ENCODE measurements at places on chromosomes 13 and 19.

- no peak for DNase-seq
These were observed 8.1 kb downstream of the STK11 start for GRCh38 chr19:1213391-1214286.

DNA sequence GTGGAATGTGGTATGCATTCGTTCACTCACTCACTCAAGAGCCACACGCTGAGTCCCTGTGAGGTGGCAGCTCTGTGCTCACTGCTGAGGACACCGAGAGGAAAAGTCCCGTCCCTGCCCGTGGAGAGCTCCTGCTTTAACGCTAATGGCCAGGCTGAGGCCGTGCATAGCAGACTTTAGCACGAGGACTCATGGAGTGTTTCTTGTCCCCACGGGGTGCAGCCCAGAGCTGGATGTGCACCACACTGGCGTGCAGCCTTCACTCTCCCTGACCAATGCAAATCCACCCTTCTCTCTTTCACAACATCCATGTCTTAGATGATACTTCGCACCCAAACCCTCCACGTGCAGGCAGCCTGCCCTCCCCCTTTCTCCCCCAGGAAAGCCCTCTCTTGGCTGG is 159.6 kb upstream of the ZNF536 start:
- no peak overlapping the region for H3K27ac ChIP-seq
- H3K27me3 ChIP-seq = no peaks in the 10 kb centered on the region
- no peaks in the 10 kb centered on the region for H3K36me3 ChIP-seq
- H3K4me1 ChIP-seq = no peaks in the 10 kb centered on the region

GRCh38 chr19:8185343-8186068 is 23.7 kb upstream of the CERS4 start:
- H3K27ac ChIP-seq = no peak overlapping the region
- no peaks in the 10 kb centered on the region for H3K27me3 ChIP-seq
- no peak for DNase-seq

DNA sequence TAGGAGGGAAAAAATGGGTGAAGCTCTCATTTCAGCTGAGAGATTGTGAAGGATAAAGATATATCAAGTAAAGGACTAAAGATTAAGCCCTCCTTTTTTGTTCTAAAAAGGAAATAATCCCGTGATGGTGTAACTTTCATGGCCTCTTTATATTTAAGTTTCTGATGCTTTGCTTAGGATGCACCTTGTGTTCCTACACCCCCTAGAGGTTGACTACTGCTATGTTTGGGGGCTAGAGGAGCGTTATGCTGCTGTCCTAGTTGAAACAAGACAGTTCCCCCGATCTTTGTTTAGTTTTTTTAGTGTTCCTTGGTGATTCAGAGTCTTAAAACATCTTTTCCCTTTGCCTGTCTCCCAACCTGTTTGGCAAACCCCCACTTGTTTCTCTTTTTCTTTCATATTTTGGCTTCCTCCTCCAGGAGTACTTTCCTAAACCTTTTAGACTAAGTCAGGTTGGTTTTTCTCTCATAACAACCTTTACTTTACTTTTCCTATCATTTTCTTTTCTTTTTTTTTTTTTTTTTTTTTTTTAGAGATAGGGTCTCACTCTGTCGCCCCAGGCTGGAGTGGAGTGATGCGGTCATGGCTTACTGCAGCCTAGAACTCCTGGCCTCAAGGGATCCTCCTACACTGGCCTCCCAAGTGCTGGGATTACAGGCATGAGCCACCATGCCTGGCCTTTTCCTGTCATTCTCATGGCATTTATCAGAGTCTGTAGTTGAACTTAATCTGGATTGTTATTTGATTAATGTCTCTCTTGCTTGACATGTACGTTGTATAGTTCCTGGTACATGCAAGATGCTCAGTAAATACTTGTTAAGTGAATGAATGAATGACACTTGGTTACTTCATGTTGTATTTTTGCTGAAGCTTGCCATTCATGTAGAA is 2.8 kb downstream of the UBA2 start:
- H3K27ac ChIP-seq = no peak overlapping the region
- H3K4me1 ChIP-seq = no peaks in the 10 kb centered on the region
- no peak for DNase-seq
- H3K4me3 ChIP-seq = no peak overlapping the region
- peaks cover 13% of the 10 kb centered on the region for H3K36me3 ChIP-seq

All from right lobe of liver (tissue), 6 donors.